ENCODE measurements at places on chromosomes 11 and 22.
A peak's percentile ranks its signal among the peaks of the same experiment; 100 is the strongest.

DNA sequence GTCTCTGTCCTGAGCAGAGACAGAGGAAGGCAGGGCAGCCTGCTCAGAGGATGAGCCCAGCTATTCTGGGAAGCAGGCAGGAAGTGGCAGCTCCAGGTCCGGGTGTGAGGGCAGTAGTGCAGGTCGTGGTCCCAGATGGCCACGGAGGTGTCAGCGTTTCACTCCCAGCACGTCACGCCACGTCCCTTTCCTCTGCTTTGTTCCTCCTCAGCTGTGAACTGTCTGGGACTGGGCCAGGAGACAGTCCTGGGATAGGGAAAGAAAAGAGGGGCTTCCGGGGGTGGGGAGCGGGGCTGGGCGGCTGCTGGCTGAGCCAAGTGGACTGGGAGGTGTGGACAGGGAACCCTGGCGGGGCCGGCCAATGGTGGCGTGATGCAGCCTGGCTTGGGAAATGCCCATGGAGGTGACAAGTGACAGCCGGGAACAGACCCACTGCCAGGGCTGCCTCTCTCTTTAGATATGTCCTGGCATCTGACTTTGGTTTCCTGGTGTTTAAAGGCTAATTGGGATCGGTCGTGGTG, 64.7 kb downstream of the KCNQ1 start:
- DNase-seq = no peak

DNA sequence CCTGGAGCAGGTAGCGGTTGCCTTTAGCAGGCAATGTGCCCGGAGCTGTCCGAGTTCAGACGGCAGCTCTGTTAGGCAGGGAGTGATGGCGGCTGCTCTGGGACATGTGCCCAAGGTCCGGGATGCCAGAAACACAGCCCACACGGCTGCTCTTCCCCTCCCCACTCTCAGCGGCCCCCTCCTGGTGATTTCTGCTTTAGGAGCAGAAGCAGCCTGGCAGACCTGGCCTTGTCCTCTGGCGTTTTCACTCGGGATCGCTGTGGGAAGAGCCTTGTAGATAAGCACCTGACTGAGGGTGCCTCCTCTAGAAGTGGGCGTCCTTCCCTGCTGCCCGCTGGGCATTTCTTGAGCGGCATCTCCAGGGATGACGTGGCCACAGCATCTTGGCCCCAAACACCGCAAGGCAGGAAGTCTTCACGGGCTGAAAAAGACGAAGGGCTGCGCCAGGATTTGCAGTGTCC, 392.2 kb downstream of the TBC1D22A start:
- peak; percentile 84 for DNase-seq

GRCh38 chr22:46827781-46828180, 65.3 kb downstream of the TBC1D22A start:
- no peak for DNase-seq

- no peak for DNase-seq
These were observed 2.1 kb upstream of the DRD2 start for GRCh38 chr11:113477321-113477720.

- no peak for DNase-seq
These were observed 21.8 kb upstream of the PARVB start for GRCh38 chr22:44002324-44002723.

GRCh38 chr11:16816358-16817270, 78.2 kb downstream of the C11orf58 start:
- DNase-seq = no peak

DNA sequence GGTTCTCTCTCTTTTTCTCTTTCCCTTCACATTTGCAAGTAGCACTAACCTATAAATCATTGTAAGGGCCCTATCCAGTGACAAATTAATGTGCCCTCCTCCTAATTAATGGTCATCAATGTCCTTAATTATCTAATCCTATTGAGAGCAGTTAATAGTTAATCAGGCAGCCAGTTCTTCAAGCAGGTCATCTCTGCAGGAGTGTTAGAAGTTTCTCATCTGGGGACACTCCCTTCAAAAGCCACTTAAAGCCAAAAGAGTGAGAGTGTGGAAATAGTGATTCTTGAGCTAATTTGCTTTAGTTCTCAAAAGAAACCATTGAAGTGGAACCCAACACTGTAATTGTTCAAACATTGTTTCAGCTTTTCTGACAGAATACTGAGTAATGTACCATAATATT, 141.6 kb downstream of the ELP4 start:
- no peak for DNase-seq

- DNase-seq = no peak
These were observed 52.7 kb upstream of the CCND1 start for GRCh38 chr11:69588270-69588669.

DNA sequence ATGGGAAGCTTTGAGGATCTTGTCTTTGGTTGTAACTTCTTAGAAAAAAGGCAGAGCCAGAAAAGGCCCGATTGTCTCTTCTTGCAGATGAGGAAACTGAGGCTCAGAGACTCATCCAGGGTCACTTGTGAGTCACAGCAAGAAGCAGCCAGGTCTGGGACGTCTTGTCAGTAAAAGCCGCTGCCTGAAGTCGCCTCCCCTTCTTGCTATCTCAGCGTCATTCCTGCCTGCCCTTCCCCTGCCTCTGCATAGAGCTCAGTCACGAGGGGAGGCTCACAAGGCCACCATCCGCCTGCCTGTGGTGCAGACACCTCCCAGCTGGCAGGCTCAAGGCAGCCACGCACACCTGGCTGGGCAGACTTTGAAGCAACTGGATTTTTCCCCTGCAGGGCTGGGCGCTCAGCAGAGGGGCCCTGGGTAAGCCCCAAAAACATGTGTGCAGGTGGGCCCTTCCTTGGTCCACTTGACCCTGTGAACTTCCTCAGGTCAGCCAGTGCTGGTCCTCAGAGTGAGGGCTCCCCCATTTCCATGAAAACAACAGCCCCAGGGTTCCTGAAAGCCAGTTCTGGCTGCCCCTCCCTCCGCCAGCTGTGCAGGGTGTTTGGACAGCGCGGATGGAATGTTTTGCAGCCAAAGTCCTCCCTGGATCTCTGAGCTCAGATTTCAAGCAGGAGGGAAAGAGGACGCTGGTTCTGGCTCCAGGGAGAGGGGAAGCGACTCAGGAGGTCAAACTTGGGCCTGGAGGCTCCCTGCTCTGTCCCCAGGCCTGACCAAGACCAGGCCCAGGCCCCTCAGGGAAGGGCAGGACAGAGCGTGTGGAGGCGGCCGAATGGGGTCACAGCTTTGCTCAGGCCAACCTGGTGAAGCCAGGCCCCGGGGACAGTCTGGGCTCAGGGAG, 6.0 kb upstream of the RAB3IL1 start:
- DNase-seq = peak; percentile 84

GRCh38 chr11:134838708-134839107, 426.7 kb upstream of the B3GAT1 start:
- DNase-seq = no peak

- no peak for DNase-seq
These were observed 12.1 kb downstream of the LRFN4 start for GRCh38 chr11:66868726-66869566.

GRCh38 chr11:14542324-14542723, 22.1 kb upstream of the PSMA1 start:
- no peak for DNase-seq

DNA sequence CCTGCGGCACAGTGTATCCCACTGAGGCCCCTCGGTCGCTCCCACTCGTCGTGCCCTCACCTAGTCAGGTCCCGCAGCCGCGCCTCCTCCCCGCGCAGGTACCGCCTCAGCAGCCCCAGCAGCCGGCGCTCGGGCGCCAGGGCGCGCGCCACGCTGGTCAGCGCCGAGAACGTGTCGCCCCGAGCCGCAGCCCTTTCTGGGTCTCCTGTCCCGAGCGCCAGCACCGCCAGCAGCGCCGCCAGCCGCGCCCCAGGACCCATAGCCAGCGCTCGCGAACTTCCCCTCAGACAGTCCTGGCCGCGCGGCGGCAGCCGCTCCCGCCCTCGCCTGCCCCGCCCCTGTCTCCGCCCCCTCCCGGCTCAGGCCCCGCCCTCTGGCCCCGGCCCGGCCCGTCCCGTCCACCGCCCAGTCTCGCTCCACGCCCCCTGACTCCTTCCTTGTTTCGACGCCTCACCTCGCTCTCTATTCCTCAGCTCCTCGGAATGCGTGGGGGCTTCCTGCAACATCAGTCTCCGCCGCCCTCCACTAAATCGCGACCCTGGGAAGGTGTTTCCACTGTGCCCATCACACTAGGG, at the start of gene P4HA3:
P4HA3 (minus strand) TSS at position 289 of the 575 bp plus-strand sequence; CDS start at position 260, 29 bp downstream.
- peak; percentile 17 for DNase-seq

GRCh38 chr11:95849087-95849825, 59.0 kb downstream of the CEP57 start:
- peak; percentile 61 for DNase-seq

- DNase-seq = peak; percentile 46
These were observed 6.6 kb downstream of the APOL4 start for GRCh38 chr22:36194971-36195370.

GRCh38 chr11:59273373-59273841, 60.7 kb upstream of the MPEG1 start:
- DNase-seq = no peak

- DNase-seq = no peak
These were observed 4.1 kb downstream of the CASP4 start for GRCh38 chr11:104964247-104964646.

GRCh38 chr11:131845255-131845654, 474.8 kb downstream of the NTM start:
- no peak for DNase-seq

DNA sequence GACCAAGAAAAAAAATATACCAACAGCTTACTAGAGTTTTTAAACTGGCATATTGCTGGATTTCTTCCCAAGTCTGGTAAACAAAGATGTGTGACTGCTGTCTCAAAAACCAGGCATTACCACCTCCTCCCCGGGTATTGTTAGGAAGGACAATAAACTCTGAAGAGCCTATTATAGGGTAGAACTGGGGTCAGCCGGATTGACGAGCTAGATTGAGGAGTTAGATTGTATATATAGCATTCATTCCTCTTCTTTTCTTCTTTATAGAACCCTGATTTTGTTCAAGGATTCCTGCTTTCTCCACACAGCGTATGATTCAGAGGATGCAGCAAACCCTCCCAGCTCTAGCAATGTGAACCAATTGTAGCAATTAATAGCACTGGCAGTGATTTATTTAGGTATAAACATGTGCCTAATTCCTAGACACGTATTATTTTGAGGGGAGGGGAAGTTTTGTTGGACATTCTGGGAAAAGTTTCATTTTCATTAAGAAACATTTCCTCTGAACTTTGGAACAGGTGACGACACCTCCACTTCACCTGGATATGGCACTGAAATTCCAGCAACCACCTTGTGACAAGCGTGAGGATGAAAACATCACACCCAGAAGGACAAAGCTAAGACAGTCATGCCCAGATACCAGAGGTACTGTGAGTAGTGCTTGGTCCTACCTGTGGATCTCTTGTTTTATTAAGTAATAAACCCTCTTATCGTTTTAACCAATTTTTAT, 679.4 kb upstream of the KIRREL3 start:
- DNase-seq = no peak

- peak; percentile 18 for DNase-seq
These were observed 3.9 kb downstream of the TMEM134 start for GRCh38 chr11:67465189-67465510.

DNA sequence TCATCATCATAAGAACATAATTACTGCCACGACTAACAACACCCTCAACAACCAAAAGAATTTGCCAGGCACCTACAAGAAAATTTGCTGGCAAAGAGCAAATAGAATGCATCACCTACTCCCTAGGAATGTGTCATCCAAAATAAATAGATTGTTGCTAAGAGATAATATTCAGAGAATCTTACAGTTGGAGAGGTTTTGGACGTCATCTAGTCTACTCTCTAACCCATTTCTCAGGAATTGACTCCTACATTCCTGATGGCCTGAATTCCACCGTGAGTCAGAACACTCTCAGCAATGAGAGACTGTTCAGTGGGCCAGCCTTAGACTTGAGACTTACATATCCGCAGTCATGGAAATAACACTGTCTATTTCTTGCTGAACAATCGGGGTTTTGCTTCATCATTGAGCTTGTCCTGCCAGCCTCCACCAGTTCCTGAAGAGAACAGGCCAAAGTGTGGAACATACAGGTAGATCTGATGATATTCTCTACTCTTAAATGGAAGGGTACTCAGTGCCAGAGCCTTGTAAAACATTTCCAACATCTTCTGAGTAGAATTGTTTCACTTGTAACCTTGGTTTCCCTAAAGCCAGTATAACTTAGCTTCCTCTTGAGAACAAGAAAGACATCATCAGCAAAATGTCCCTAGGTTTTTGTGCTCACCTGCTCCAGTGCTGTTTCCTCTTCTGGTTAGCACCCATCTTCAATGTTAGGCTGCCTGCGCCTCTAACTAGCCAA, 8.3 kb downstream of the KIRREL3 start:
- no peak for DNase-seq

DNA sequence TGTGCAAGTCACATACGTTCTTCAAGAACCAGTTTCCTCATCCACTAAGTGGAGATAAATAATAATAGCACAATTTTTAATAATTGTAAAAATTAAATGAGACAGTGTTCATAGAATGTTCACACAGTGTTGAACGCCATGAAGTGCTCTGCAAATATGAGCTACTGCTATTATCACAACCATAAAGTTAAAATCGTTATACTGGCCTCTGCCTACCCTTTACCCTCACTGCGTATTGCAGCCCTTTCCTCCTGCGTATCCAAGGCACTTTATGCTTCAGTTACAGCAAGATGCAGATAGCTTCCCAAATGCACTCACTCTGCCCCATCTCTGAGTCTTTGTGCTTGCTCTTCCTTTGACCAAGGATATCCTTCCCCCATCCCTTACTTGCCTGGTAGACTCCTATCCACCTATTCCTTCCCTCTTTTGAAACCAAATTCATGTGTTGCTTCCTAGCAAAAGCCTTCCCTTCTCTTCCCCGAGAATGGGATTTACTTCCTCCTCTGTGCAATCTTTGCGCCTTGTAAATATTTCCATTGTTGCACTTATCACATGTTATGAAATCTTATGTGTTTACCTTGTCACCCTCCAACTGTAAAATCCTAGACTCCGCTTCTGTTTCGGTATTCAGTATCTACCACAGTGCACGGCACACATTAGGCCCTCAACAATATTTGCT, 196.9 kb downstream of the ADAMTS15 start:
- DNase-seq = no peak

DNA sequence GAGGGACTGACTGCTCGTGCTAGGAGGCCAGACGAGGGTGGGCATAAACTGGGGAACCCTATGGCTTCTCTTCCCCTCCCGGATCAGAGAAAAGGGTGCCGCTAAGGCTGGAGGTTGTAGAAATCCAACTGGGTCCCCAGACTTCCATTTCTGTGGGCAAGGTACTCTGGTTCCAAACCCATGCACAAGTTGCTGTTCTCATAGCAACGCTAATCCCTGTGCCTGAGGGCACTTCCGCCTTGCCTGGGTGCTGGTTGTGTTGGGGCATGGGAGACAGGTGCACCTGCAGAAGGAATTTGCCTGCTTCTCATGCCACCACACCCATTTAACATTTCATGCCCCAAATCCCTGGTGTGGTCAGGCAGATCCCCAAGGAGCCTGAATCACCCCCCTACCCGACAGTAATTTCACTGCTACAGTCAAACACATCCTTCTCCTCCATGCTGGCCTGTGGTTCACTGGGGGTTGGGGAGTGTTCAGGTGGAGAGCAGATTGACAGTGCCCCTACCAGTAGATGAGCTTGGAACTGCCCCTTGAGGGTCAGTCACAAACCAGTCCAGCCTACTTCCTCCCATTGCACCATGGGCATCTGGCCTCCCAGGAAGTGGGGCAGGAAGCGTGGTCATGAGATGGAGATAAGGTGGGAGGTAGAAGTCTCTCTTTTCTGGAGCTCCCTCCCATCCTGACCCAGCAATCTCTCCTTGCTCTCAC, 1.2 kb downstream of the C2CD2L start:
- DNase-seq = no peak

- DNase-seq = no peak
These were observed 353.4 kb downstream of the TENM4 start for GRCh38 chr11:79087238-79087960.

All from ovary (tissue), 10 donors.